ENCODE measurements at places on chromosomes 12 and 14.

DNA sequence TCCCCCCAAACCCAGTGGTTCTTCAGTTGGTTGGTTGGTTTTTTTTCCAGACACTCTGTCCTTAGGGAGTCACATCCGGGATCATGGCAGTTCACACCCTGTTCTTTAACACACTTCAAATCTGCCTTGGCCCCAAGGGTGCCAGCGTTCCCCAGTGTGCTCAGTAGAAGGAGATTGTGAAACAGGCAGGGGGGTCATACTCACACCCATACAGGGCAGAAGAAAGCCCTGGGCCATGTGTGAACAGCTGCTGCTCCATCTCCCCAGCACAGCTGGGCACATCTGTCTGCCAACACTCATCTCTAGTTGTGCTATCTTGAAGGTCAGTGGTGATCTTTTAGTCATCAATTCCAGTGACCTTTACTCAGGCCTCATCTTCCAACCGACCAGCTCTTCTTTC, 64.4 kb upstream of the FUT8 start:
- no peak for DNase-seq

GRCh38 chr12:98188650-98189077, 326.7 kb upstream of the TMPO start:
- DNase-seq = no peak

DNA sequence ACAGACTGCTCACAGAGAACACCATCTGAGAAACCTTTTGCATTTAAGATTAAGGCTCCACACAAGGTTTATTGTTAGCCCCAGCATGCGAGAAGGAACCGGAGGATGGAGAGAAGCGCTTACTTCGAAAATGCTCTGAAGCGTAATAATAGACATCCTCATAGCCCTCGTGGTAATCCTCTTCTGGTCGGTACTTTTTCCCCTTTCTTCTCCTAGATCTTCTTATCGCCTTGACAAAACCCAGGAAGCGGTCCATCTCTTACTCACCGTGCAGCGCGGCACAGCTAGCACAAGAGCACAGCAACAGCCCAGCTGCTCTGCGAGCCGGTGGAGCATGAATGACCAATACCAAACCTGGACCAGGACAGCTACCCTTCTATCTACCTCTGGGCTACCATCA, 125.1 kb upstream of the GRIP1 start:
- no peak for DNase-seq

- DNase-seq = no peak
These were observed 19.5 kb upstream of the HIGD1C start for GRCh38 chr12:50932787-50933280.

DNA sequence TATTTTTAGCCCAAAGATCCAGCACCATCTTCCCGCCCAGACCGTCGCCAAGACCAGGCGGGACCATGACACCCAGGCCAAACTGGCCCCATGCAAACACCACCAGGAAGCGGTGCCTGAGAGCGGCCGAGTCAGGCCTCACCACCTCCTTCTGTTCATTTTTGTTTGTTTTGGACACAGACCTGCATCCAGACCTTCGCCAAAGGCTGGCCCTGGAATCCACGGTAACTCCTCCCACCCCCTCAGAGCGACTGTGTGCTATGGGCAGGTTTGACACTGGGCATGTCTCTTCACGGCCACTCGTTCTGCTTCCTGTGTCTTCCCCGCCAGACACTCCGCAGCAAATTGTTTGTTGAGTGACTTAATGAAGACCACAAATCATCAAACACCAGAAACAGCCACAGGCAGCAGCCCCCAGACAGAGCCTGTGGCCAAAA, 47.1 kb downstream of the NCOR2 start:
- no peak for DNase-seq

DNA sequence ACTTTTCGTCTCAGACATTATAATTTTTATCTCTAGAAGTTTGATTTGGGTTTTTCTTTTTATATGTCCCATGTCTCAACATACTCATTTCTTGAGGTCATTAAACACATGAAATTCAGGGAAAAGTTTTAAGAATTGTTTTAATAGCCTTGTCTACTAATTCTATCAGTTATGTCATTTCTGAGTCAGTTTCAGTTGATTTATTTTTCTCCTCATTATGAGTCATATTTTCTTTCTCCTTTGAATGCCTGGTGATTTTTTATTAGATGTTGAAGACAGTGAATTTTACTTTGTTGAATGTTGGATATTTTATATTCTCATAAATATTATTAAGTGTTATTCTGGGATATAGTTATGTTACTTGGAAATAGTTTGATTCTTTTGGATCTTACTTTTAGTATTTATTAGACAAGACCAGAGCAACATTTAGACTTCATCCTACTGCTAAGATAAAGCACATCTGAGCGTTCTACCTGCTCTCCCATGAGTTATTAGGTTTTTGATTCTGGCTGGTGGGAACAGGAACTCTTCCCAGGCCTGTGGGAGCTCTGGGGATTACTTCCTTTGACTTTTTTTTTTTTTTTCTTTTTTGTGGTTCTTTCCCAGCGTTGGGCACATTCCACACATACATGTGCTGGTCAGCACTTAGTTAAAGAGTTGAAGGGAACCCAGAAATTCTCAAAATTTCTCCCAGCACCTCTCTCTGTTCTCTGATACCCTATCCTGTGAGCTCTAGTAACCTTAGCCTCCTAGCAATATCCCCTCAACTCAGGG, 1157.7 kb downstream of the BCL11B start:
- DNase-seq = no peak

DNA sequence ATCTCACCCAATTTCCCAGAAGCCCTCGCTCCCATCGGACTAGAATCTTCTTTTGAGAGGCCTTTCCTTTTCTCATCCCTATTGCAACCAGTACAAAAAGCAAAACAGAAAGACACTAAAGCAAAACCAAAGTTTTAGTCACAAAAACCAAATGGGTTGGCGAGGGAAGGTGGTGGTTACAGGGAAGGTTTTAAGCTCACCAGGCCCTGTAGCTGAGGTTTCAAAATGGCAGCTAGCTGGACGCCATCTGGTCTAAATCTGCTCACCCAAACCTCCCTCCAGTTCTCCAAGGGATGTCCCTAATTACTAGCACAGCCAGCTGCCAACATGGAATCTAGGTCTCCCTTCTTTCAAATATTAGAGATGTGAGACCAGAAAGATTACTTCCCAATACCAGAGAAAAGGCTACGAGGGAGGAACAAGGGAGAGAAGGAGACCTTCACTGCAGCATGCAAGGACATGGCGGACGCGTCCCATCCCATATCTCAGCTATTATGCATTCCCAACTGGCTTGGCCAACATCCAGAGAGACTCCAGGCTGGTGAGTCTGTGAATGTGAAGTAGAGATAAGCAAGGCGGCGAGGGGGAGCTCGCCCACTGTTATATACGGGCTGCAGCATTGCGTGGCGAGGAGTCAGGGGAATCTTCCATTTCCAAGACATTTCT, 70.8 kb downstream of the DPF3 start:
- DNase-seq = no peak

DNA sequence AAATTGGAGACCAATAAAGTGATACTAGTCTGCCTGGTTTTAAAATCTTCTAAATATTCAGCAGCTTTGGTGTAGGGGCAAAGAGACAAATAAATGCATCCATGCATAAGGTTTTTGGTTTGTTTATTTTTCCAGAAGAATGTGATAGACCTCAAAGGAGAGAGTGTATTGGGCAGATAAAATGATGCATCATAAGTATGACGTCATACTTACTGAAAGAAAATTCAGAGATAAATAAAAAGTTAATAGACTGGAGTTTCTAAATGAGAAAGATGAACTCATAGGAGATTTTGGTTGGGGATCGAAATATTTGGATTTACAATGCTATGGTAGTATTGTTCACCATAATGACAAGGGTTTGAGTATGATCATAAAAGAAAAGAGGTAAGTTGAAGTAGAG, 10.2 kb downstream of the SYT10 start:
- no peak for DNase-seq

- DNase-seq = no peak
These were observed 890.8 kb upstream of the USP15 start for GRCh38 chr12:61369241-61369910.

DNA sequence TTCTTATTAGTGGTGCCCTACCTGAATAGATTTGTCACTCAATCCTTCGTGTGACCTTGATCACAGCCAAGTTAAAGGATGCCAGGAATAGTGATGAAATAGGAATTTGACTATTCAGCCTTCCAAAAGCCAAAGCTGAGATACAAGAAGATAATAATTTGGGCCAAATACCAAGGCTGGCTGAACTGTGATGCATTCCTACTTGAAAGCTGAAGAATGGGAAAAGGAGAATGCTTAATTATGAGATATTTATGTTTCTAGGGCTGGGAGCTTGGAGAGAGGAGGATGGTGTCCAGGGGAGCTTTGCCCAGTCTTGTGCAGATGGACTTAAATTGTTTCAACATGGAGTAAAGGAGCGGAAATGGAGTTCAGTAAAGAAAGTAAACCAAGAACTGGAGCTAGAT, 5.2 kb downstream of the RNASE7 start:
- no peak for DNase-seq

DNA sequence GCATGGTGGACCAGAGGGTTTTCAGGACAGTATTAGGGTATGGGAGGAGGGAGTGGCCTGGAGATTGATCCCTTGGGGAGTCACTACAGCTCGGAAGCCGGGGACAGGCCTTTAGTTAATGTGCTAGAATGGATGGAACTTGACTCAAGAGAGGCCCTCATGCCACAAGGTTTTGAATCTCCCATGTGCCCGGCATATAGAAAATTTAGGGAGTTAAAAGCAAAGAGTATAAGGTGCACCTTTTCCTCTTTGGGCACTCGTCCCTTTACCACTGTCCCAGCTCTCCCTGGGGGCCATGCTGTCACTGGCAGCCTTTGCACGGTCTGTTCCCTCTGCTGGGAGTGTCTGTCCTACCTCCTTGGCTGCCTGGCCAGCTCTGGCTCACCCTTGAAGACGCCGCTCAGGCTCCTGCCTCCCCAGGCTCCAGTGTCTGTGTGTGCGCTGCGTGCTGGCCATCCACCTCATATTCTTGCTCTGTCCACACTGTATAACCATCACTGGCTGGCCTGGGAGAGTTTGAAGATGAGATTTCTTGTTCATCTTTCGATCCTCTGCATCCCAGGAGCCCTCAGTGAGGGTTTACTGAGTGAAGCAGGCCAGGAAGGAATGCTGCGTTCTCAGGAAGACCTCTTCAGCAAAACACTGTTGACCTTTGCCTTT, 161.3 kb downstream of the ZFP36L1 start:
- no peak for DNase-seq

All from CD4-positive, alpha-beta T cell treated with Interleukin-2 at 100 ng/mL for 4 hours (primary cell).